H9 (cell line): ENCODE measurements at places on chromosomes 7 and 10. TPM values are rescaled to one million over a fixed set of nuclear protein-coding genes. Genes with fewer than 3 reads are reported as not detected.
A peak's percentile ranks its signal among the peaks of the same experiment; 100 is the strongest.

DNA sequence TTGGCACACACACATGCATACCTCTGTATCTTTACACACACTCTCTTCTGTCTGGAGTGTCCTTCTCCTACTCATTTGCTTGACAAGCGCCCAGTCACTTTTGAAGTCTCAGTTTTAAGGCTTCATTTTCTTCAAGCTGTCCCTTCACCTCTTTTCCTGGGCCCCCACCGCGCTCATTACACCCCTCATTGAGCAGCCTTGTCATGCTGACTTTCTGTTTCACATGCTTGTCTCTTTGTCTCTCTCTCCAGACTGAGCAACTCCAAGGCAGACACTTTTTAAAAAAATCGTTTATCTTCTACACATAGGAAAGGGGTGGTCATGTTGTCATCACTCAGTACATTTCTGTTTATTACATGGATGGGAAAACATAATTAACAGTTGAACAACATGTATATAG is 225.2 kb upstream of the FZD1 start:
- peaks cover 9% of the 10 kb centered on the region; the same call in 1 of the 2 replicates for H3K4me1 ChIP-seq
- no peaks in the 10 kb centered on the region for H3K36me3 ChIP-seq
- H3K4me3 ChIP-seq = no peak overlapping the region
- H3K27ac ChIP-seq = no peak overlapping the region

DNA sequence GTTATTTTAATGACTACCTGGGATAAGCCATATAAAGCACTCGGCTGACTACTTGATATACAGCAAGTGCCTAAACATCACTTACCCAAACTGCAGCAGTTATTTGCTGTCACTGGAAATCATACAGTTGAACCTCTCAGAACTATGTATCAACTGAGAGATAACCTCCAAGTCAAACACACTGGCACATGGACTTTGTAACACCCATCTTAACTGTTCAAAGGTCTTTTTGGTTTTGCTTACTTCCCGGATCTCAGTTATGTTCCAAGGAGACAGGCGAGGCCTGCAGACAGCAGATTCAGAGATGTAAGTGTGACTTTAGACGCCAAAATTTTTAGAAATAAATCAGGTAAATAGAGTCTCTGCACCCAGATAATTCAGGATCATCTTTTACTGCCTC is 34.6 kb upstream of the DAGLB start:
- H3K27ac ChIP-seq = no peak overlapping the region
- no peak for DNase-seq
- H3K36me3 ChIP-seq = peaks cover 22% of the 10 kb centered on the region
- peak overlapping the region; percentile 90 for H3K4me3 ChIP-seq
- no peaks in the 10 kb centered on the region for H3K27me3 ChIP-seq
- no peaks in the 10 kb centered on the region; the same call in 1 of the 2 replicates for H3K4me1 ChIP-seq

DNA sequence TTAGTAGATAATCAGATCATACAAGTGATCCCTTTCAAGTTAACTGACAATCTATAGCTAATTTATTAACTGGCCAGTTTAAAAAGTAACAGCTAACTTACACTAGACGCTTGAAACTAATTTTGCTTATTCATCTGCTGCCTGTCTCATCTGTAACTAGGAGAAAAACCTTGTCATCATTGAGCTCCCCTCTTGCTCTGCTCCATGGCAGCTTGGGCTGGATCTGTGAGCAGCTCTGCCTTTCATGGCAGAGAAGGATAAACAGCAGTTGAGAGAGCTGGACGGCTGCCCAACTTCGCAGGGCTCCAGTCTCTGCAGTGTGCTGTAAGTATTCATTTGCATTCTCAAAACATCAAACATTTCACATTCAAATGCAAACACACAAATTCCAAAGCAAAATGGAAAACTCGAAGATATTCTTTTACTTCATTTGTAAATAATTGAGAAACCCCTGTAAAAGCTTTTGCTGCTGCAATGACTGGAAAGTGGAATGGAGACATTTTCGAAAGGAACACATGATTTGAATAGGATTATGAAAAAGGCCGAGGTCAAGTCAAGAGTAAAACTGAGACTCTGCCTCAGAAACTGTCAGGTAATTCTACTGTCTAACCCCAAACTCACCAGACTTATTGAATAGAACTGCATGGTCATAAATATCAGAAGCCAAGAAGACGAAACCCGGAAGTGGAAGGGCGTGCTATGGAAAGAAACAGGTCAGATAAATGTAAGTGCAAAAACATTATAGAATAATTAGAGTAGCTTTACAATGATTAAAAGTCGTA is 17.6 kb downstream of the SLC35B4 start:
- no peaks in the 10 kb centered on the region for H3K27me3 ChIP-seq
- no peak for DNase-seq
- H3K4me3 ChIP-seq = no peak overlapping the region
- H3K4me1 ChIP-seq = no peaks in the 10 kb centered on the region
- H3K36me3 ChIP-seq = peaks cover 71% of the 10 kb centered on the region
- no peak overlapping the region for H3K27ac ChIP-seq

Gene PDZD7
- total RNA-seq = 1.7 and 2.0 TPM in 2 replicates

GRCh38 chr7:105278973-105279687 is 109.6 kb downstream of the SRPK2 start:
- H3K4me1 ChIP-seq = no peaks in the 10 kb centered on the region; the same call in 1 of the 2 replicates
- H3K27ac ChIP-seq = no peak overlapping the region
- no peak for DNase-seq
- H3K27me3 ChIP-seq = no peaks in the 10 kb centered on the region
- H3K4me3 ChIP-seq = no peak overlapping the region

GRCh38 chr7:130266961-130267321 is 278 bp downstream of the CPA2 start:
- H3K36me3 ChIP-seq = peaks cover 4% of the 10 kb centered on the region; the same call in 2 of the 3 replicates
- H3K4me1 ChIP-seq = peaks cover 3% of the 10 kb centered on the region; the same call in 1 of the 2 replicates
- no peak overlapping the region for H3K4me3 ChIP-seq
- no peak overlapping the region for H3K27ac ChIP-seq

DNA sequence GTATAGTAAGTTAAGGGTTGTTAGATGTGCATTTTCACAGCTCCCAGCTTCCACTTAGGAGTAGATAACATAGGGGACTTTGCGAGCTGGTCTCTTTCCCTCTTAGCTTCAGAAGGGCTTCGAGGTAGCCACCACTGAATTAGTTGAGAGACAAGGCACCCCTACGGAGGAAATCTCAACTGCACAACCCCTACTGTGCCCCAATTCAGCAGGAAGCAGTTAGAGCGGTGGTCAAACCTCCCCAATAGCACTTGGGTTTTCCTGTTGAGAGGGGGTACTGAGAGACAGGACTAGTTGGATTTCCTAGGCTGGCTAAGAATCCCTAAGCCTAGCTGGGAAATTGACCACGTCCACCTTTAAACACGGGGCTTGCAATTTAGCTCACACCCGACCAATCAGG is 1.1 kb upstream of the HERPUD2 start:
- no peak overlapping the region for H3K27ac ChIP-seq
- no peak for DNase-seq
- H3K36me3 ChIP-seq = peaks cover 12% of the 10 kb centered on the region
- H3K4me3 ChIP-seq = peak overlapping the region; percentile 90
- no peaks in the 10 kb centered on the region for H3K27me3 ChIP-seq

DNA sequence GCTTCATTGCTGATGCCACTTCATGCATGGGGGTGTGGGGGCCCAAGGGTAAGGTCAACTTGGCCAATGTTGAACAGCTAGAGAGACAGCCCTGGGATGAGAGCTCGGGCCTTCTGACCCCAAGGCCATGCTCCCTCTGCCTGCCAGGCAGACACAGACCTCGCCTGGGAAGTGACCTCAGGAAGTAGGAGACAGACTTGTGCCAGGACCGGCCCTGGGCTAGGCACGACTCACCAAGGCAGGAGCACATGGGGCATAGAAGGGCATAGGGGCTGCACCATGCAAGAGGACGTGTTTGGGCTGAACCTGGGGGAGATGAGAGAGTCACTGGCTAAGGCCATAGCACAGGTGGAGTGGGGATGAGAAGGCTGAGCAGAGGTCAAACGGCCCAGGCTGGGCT is 27.1 kb downstream of the ZCCHC24 start:
- no peak overlapping the region for H3K4me3 ChIP-seq
- DNase-seq = no peak

Gene NAT16
- 0.50 and 0.88 TPM in 2 replicates for total RNA-seq

DNA sequence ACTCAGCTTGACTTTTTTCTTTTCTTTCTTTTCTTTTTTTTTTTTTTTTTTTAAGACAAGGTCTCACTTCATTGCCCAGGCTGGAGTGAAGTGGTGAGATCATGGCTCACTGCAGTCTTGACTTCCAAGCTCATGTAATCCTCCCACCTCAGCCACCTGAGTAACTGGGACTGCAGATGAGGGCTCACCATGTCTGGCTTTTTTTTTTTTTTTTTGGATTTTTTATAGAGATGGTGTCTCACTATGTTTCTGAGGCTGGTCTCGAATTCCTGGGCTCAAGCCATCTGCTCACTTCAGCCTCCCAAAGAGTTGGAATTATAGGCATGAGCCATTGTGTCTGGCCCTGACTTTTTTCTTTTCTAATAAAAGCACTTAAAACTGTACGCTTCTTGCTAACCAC is 358.2 kb upstream of the IGFBP3 start:
- H3K27me3 ChIP-seq = no peaks in the 10 kb centered on the region
- H3K4me3 ChIP-seq = no peak overlapping the region
- DNase-seq = no peak
- peaks cover 4% of the 10 kb centered on the region; the same call in 1 of the 2 replicates for H3K36me3 ChIP-seq

Gene TMEM229A
- 0.37 and 0.46 TPM in 2 replicates for total RNA-seq

DNA sequence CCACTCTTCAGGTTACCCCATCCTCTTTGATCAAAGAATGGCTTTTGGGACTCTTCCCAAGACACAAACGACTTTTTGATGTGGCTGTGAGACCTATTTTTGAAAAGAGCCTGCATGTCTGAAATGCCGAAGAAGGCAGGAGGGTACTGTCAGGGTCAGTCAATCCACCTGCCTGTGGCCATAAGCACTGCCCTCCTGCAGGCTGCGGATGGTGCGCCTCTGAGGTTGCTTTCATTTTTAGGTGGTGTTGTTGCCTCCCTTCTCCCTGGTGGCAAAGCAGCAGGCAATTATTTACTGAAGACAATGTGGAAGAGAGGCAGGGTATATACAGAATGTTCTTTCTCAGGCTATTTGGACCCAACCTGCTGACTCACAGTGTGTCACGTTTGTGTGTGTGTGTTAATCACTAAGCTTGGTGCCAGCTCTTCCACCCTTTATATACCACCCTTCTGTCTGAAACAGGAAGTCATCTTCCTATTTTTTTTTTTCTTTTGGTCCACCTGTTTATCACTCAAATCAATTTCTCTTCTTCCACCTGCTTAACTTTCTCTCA is 1421.2 kb upstream of the CELF2 start:
- no peaks in the 10 kb centered on the region for H3K27me3 ChIP-seq
- DNase-seq = no peak
- H3K4me3 ChIP-seq = no peak overlapping the region
- no peaks in the 10 kb centered on the region for H3K36me3 ChIP-seq
- no peak overlapping the region for H3K27ac ChIP-seq
